MCF 10A (cell line): ENCODE measurements at places on chromosomes 3 and 15. TPM values are rescaled to one million over a fixed set of nuclear protein-coding genes. Genes with fewer than 3 reads are reported as not detected.

GRCh38 chr15:83582381-83582780 is 71.5 kb upstream of the ADAMTSL3 start:
- no peaks in the 10 kb centered on the region for H3K36me3 ChIP-seq
- no peaks in the 10 kb centered on the region for H3K4me1 ChIP-seq
- no peak overlapping the region for H3K27ac ChIP-seq
- no peaks in the 10 kb centered on the region for H3K27me3 ChIP-seq
- DNase-seq: no peak
- H3K4me3 ChIP-seq: no peak overlapping the region

GRCh38 chr15:26065723-26066122 is 202.6 kb upstream of the ATP10A start:
- H3K4me1 ChIP-seq: no peaks in the 10 kb centered on the region
- no peak overlapping the region for H3K4me3 ChIP-seq
- H3K36me3 ChIP-seq: no peaks in the 10 kb centered on the region
- DNase-seq: no peak

- H3K27me3 ChIP-seq: no peaks in the 10 kb centered on the region
- no peaks in the 10 kb centered on the region for H3K4me1 ChIP-seq
- H3K36me3 ChIP-seq: peaks cover 41% of the 10 kb centered on the region
Measured at GRCh38 chr15:42735382-42736165, 1.4 kb downstream of the CDAN1 start.

DNA sequence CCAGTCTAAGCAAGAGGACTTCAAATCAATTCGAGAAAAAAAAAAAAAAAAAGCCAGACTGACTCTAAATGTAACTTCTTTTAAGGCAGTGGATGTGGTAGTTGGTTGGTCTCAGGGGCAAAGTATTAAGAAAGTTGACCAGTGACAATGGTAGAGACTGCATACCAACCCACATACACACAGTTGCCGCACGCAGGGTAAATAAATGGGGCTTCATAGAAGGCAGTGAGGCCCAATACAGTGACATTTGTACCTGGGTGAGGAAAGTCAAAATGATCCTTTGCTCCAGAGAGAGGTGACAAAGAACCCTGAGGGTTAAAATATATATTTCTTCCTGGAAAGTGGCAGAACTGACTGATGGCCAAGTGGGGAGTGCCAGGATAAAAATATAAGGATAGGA is 100.8 kb upstream of the MEX3B start:
- no peaks in the 10 kb centered on the region for H3K27me3 ChIP-seq
- peaks cover 37% of the 10 kb centered on the region for H3K36me3 ChIP-seq
- no peak for DNase-seq
- peak overlapping the region; percentile 89 for H3K27ac ChIP-seq
- peaks cover 16% of the 10 kb centered on the region for H3K4me1 ChIP-seq
- no peak overlapping the region for H3K4me3 ChIP-seq

GRCh38 chr3:177177749-177178221 is 19.5 kb downstream of the TBL1XR1 start:
- H3K4me3 ChIP-seq: peak overlapping the region; percentile 61
- H3K4me1 ChIP-seq: peaks cover 37% of the 10 kb centered on the region
- DNase-seq: peak; percentile 46

The ZNF501 gene
- total RNA-seq: 0.17 and 0.40 TPM in 2 replicates

GRCh38 chr3:120192159-120192558 is 92.9 kb downstream of the GPR156 start:
- peaks cover 6% of the 10 kb centered on the region for H3K4me1 ChIP-seq
- H3K27ac ChIP-seq: no peak overlapping the region
- DNase-seq: no peak
- H3K36me3 ChIP-seq: no peaks in the 10 kb centered on the region

The EPHB1 gene
- total RNA-seq: not detected in 2 replicates

GRCh38 chr15:101579631-101580163 is 72.5 kb downstream of the TM2D3 start:
- peak; percentile 77 for DNase-seq
- no peaks in the 10 kb centered on the region for H3K36me3 ChIP-seq
- peaks cover 25% of the 10 kb centered on the region for H3K4me1 ChIP-seq
- H3K27me3 ChIP-seq: no peaks in the 10 kb centered on the region
- H3K4me3 ChIP-seq: no peak overlapping the region
